ENCODE measurements at places on chromosomes 16 and 17. TPM values are rescaled to one million over a fixed set of nuclear protein-coding genes. Genes with fewer than 3 reads are reported as not detected.

DNA sequence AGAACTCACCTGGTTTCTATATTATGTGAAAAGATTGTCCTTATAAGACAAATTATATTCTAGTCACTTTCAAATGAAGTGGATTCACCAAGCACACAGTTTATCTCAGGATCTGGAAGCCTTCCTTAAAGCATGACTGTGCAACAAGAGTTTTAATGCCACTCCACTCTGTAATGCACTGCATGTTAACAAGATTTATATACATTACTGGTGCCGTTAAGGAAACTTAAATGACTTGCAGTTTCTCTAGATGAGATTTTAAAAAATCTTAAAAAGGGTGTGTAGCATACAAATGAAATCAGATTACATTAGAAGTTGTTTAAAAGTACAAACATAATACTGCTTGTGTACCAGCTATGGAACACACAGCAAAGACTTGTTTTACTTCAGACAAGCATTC lies 150.8 kb downstream of the SNX11 start:
- H3K27me3 ChIP-seq: no peaks in the 10 kb centered on the region
- peaks cover 2% of the 10 kb centered on the region for H3K4me1 ChIP-seq
- H3K4me3 ChIP-seq: no peak overlapping the region

CAVIN1 gene
- 4.2 TPM for total RNA-seq

DNA sequence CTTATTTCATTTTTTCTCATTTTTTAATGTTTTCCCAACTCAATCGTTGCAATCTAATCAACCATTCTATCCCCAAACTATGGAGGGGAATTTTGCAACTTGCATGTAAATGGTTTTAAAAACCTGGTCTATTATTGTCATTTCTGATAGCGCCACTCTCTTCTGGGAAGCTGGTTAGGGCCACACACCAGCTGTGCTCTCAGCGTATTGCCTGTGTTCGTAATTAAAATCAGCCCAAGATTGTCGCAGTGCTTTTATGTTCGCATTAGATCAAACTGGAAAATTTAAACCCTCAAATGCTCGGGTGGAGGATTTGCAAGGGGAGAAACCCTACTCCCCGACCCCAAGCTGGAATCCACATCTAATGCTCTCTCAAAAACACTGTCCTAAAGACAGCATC lies 123.5 kb upstream of the CACNG5 start:
- DNase-seq: no peak
- peak overlapping the region; percentile 23 for H3K27ac ChIP-seq
- no peaks in the 10 kb centered on the region for H3K27me3 ChIP-seq
- H3K36me3 ChIP-seq: peaks cover 29% of the 10 kb centered on the region
- H3K4me3 ChIP-seq: no peak overlapping the region

DNA sequence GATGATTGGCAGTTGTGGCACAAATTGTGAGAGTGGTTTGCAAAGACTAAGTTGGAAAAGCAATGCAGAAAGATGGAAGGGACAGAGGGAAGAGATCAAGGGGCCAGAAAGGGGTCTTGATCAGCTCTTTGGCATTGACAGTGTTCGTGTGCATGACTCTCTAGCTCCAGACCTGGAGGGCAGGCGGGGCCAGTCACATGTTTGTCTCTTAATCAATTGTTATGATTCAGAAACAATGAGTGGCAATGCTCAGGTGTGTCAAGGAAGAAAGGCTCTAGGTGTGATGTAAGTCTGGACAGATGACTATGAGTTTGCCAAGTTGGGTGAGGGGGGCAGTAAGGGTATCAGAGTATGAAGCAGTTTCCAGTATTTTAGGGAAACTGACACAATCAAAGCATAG lies 32.1 kb downstream of the WSB1 start:
- no peaks in the 10 kb centered on the region for H3K4me1 ChIP-seq
- no peak overlapping the region for H3K27ac ChIP-seq
- DNase-seq: no peak
- H3K27me3 ChIP-seq: no peaks in the 10 kb centered on the region

- H3K27ac ChIP-seq: no peak overlapping the region
- no peaks in the 10 kb centered on the region for H3K36me3 ChIP-seq
- peaks cover 4% of the 10 kb centered on the region for H3K27me3 ChIP-seq
- H3K4me1 ChIP-seq: no peaks in the 10 kb centered on the region
- no peak overlapping the region for H3K4me3 ChIP-seq
These were observed 542.7 kb upstream of the PSMD7 start for GRCh38 chr16:73753931-73754330.

- no peak overlapping the region for H3K27ac ChIP-seq
- H3K36me3 ChIP-seq: peaks cover 2% of the 10 kb centered on the region
- H3K4me1 ChIP-seq: no peaks in the 10 kb centered on the region
These were observed 79.7 kb downstream of the MRTFB start for GRCh38 chr16:14150796-14151195.

- no peak overlapping the region for H3K4me3 ChIP-seq
- no peak overlapping the region for H3K27ac ChIP-seq
- DNase-seq: peak; percentile 5
- peaks cover 65% of the 10 kb centered on the region for H3K27me3 ChIP-seq
- H3K4me1 ChIP-seq: peaks cover 7% of the 10 kb centered on the region
- H3K36me3 ChIP-seq: no peaks in the 10 kb centered on the region
These were observed 2.3 kb downstream of the SHISA9 start for GRCh38 chr16:12903407-12904328.

GRCh38 chr17:79305376-79305767 lies 230.7 kb downstream of the ENGASE start:
- H3K27ac ChIP-seq: no peak overlapping the region
- peaks cover 14% of the 10 kb centered on the region for H3K27me3 ChIP-seq
- H3K36me3 ChIP-seq: no peaks in the 10 kb centered on the region
- H3K4me1 ChIP-seq: no peaks in the 10 kb centered on the region

- H3K4me3 ChIP-seq: no peak overlapping the region
- no peak overlapping the region for H3K27ac ChIP-seq
- DNase-seq: no peak
- H3K36me3 ChIP-seq: no peaks in the 10 kb centered on the region
- peaks cover 2% of the 10 kb centered on the region for H3K27me3 ChIP-seq
These were observed 68.0 kb upstream of the GAS7 start for GRCh38 chr17:10266296-10266876.
